ENCODE measurements at places on chromosomes 3 and 15. TPM values are rescaled to one million over a fixed set of nuclear protein-coding genes. Genes with fewer than 3 reads are reported as not detected.
A peak's percentile ranks its signal among the peaks of the same experiment; 100 is the strongest.

GRCh38 chr3:35383216-35383615 is 256.1 kb upstream of the ARPP21 start:
- no peaks in the 10 kb centered on the region for H3K4me1 ChIP-seq
- no peak for DNase-seq
- H3K27ac ChIP-seq: no peak overlapping the region
- no peak overlapping the region for H3K4me3 ChIP-seq

GRCh38 chr3:13480340-13481318 is 523 bp downstream of the HDAC11 start:
- peak overlapping the region; percentile 75 for H3K4me3 ChIP-seq
- H3K36me3 ChIP-seq: no peaks in the 10 kb centered on the region
- H3K27me3 ChIP-seq: no peaks in the 10 kb centered on the region
- H3K4me1 ChIP-seq: peaks cover 21% of the 10 kb centered on the region
- peak overlapping the region; percentile 78 for H3K27ac ChIP-seq
- DNase-seq: peak; percentile 41

DNA sequence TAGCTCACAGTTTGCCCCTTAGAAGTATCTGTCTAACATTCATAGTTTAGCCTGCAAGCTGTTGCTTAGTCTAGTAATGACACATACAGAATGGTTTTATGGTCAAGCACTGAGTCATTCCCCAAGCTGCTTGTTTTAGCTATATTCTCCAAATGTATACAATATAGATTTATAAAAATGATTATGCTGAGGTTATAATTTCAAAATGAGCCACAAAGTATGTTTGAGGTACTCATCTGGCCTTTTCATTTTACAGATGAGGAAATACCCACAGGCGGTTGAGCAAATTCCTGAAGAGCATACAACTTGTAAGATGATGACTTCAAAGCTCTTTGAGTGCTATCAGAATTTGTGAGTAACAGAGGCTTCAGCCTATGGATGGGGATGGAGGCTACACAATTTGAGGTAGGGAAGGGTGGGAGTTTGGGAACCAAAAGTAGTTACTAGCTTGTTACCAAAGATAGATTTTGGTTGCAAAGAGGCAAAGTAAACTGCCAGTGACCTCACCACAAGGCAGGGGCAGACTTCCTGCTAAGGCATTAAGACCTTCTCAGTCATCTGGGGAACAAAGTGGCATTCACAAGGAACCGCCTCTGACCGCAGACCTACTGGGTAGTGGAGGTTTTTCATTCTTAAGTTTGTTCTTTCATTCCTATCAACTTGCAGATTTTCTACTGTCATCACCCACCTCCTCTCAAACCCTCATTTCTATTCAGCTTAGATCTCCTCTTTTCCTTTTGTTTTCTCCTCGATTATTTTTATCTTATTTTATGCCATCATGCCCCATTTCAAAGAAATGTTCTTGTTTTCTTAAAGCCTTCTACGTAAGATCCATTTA is 257.2 kb upstream of the NECTIN3 start:
- peak; percentile 41 for DNase-seq
- peaks cover 21% of the 10 kb centered on the region for H3K27me3 ChIP-seq
- H3K4me1 ChIP-seq: peaks cover 19% of the 10 kb centered on the region
- peak overlapping the region; percentile 65 for H3K27ac ChIP-seq
- H3K36me3 ChIP-seq: no peaks in the 10 kb centered on the region

GRCh38 chr3:43688245-43688650 is 2.5 kb upstream of the ABHD5 start:
- H3K4me1 ChIP-seq: peaks cover 27% of the 10 kb centered on the region
- DNase-seq: no peak
- H3K4me3 ChIP-seq: no peak overlapping the region
- H3K36me3 ChIP-seq: peaks cover 2% of the 10 kb centered on the region

DNA sequence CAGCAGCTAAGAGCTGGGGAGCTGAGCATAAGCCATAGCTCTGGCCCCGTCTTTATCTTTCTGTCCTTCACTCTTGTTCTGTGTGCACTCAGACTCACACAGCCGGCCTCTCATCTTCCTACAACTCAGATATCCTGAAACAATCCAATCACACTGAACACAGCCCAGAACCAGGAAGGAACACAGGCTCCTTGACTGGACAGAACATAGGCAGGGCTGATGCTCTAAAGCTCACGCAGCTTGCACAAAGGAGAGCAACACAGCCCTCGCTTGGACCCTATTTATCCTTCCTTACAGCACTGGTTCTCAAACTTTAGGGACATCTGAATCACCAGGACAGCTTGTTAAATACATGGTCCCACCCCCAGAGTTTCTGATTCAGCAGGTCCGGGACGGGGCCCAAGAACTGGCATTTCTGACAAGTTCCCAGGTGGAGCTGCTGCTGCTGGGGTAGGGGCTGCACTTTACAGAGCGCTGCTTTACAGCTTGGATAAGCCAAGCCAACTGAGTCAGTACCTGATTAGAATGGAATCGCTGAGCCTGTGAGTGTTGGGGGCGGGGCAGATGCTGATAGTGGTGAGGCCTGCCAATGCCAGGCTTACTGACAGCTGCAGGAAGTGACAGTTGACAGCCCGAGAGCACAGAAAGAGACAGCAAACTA is 65.1 kb downstream of the MRPL46 start:
- peak; percentile 33 for DNase-seq
- peaks cover 10% of the 10 kb centered on the region for H3K27me3 ChIP-seq
- no peak overlapping the region for H3K4me3 ChIP-seq
- H3K27ac ChIP-seq: no peak overlapping the region
- peaks cover 6% of the 10 kb centered on the region for H3K4me1 ChIP-seq

DNA sequence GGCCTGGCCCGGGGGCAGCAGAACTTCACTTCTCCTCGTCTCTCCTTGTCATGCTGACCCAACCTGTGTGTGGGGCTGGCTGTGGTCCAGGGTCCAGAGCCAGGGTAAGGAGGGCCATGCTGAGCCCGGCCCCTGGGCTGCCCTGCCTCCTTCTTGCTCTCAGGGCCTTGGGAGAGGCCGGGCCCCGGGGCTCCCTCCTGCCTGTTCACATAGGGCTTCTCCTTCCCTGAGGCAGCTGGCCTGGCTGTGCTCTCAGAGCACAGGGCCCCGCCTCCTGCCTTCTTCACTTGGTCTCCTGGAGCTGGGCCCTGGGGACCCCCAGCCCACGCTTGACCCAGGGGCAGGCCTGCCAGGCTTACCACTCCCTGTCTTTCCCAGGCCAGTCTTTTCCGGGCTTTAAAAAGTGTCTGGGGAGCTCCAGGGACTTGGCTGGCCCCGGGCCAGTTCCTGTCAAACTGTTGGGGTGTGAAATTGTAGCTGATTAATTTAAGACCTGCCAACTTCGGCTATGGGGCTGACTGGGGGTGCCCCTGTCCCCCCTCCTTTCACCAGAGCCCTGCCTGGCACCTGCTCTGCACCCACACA is 11.8 kb downstream of the PLXNA1 start:
- H3K4me1 ChIP-seq: no peaks in the 10 kb centered on the region
- no peak overlapping the region for H3K27ac ChIP-seq
- no peaks in the 10 kb centered on the region for H3K36me3 ChIP-seq
- DNase-seq: no peak
- no peaks in the 10 kb centered on the region for H3K27me3 ChIP-seq
- no peak overlapping the region for H3K4me3 ChIP-seq

DNA sequence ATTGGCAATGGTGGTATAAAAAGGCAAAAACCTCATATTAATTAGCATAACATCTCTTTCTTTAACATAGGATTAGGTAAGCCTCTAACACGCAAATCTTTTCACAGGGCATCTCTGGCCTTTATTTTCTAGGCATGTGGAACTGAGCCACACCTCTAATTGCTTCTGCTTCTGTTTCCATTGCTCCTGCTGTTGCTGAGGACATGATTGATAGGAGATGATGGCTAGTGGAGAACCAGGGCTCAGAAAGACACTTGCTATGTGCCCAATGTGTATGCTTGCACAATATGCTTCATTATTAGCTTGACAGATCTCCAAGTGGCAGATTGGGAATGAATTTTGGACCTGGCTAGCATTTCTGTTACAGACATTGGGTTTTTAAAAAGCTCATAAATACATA is 114.5 kb downstream of the EPHA3 start:
- H3K4me1 ChIP-seq: no peaks in the 10 kb centered on the region
- H3K27me3 ChIP-seq: no peaks in the 10 kb centered on the region
- no peaks in the 10 kb centered on the region for H3K36me3 ChIP-seq
- DNase-seq: no peak
- H3K4me3 ChIP-seq: no peak overlapping the region

- peaks cover 5% of the 10 kb centered on the region for H3K27me3 ChIP-seq
- H3K27ac ChIP-seq: no peak overlapping the region
- no peaks in the 10 kb centered on the region for H3K4me1 ChIP-seq
- H3K4me3 ChIP-seq: no peak overlapping the region
- no peaks in the 10 kb centered on the region for H3K36me3 ChIP-seq
- no peak for DNase-seq
Measured at GRCh38 chr3:127307916-127308315, 20.1 kb upstream of the PRR20G start.

- no peak for DNase-seq
- H3K36me3 ChIP-seq: no peaks in the 10 kb centered on the region
- no peak overlapping the region for H3K4me3 ChIP-seq
- H3K4me1 ChIP-seq: no peaks in the 10 kb centered on the region
- peaks cover 5% of the 10 kb centered on the region for H3K27me3 ChIP-seq
Measured at GRCh38 chr3:123818324-123818920, 65.7 kb downstream of the MYLK start.

DNA sequence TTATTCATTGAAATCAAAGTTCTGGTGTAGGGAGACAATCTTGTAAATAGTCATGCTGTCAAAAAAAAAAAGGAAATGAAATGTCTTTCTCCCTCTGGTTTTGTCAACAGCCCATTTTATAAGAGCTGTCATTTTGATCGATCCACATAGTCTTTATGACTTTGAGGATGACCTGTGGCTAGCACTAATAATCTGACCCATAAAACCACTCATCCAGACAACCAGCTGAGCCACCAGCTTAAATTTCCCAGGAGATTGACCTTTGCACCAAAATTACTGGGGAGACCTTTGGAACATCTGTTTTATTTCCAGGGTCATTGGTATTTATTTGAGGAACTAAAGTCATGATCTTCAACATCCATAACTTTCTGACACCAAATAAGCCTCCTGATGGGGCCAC is 98.5 kb upstream of the MME start:
- DNase-seq: no peak
- no peak overlapping the region for H3K27ac ChIP-seq
- no peaks in the 10 kb centered on the region for H3K27me3 ChIP-seq
- no peak overlapping the region for H3K4me3 ChIP-seq
- no peaks in the 10 kb centered on the region for H3K36me3 ChIP-seq

- H3K27me3 ChIP-seq: peaks cover 19% of the 10 kb centered on the region
- no peaks in the 10 kb centered on the region for H3K36me3 ChIP-seq
- no peaks in the 10 kb centered on the region for H3K4me1 ChIP-seq
- H3K27ac ChIP-seq: no peak overlapping the region
- H3K4me3 ChIP-seq: no peak overlapping the region
Measured at GRCh38 chr3:9500108-9501050, 53.2 kb downstream of the LHFPL4 start.

DNA sequence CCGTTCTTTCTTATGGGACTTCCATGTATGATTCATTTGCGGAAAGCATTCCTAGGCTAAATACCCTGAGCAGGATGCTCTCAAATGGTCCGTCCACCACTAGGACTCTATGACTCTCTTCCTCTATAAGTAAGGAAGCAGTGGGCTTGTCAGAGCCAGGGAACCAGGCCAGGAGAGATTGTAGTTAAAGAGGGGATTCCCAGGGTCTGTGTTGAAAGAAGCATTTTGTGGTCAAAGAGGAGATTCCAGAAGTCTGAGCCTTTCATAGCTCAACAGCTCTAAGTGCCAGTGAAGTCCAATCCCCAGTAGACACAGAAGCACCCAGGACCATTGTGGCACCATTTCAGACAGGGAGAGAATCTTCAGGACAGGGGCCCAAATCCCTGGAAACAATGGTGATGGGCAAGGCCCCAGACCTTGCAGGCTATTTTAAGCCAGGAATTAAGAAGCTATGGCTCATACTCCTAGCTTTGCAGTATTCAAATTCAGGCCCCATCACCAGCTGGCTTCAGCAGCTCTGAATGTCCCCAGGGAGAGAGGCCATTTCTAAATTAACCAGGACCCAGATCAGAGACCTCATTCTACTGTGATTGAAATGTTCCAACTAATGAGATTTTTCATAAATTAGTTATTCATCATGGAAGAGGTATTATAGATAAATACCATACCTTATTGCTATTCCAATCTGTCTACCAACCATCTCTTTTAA is 81.7 kb downstream of the CD47 start:
- H3K4me1 ChIP-seq: peaks cover 1% of the 10 kb centered on the region
- H3K27ac ChIP-seq: no peak overlapping the region
- H3K4me3 ChIP-seq: no peak overlapping the region
- H3K36me3 ChIP-seq: no peaks in the 10 kb centered on the region
- no peak for DNase-seq

- peaks cover 5% of the 10 kb centered on the region for H3K27me3 ChIP-seq
- H3K27ac ChIP-seq: peak overlapping the region; percentile 4
- no peaks in the 10 kb centered on the region for H3K36me3 ChIP-seq
Measured at GRCh38 chr15:63466378-63467192, 37.8 kb upstream of the USP3 start.

DNA sequence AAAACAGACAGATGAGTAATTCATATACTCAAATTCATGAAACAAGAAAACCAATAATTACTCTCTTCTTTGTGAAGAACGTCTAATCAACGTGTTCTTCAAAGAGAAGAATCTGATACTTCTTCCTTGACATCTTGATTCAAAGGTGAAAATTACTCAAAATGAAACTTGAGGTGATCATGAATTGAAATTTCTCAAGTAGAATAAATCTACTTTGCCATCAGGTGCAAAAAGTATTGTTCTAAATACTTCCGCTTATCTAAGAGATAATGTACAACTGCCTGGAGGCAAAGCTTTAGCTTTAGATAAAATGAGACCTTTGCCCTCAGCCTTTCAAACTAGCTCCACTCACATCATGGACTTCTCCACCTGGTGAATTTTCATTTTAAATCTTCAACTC is 13.9 kb upstream of the XXYLT1 start:
- H3K4me3 ChIP-seq: no peak overlapping the region
- no peak overlapping the region for H3K27ac ChIP-seq
- no peak for DNase-seq
- H3K27me3 ChIP-seq: no peaks in the 10 kb centered on the region
- peaks cover 42% of the 10 kb centered on the region for H3K36me3 ChIP-seq
- H3K4me1 ChIP-seq: peaks cover 9% of the 10 kb centered on the region

- no peak overlapping the region for H3K4me3 ChIP-seq
- peaks cover 4% of the 10 kb centered on the region for H3K27me3 ChIP-seq
- DNase-seq: no peak
- peaks cover 16% of the 10 kb centered on the region for H3K4me1 ChIP-seq
- peak overlapping the region; percentile 9 for H3K27ac ChIP-seq
Measured at GRCh38 chr3:197590313-197590962, 34.7 kb upstream of the BDH1 start.

- peaks cover 30% of the 10 kb centered on the region for H3K4me1 ChIP-seq
- no peak overlapping the region for H3K27ac ChIP-seq
- no peaks in the 10 kb centered on the region for H3K27me3 ChIP-seq
- no peak overlapping the region for H3K4me3 ChIP-seq
- H3K36me3 ChIP-seq: peaks cover 32% of the 10 kb centered on the region
Measured at GRCh38 chr15:63553388-63553791, 43.8 kb upstream of the FBXL22 start.

- no peak overlapping the region for H3K4me3 ChIP-seq
- no peak overlapping the region for H3K27ac ChIP-seq
- no peak for DNase-seq
- H3K36me3 ChIP-seq: no peaks in the 10 kb centered on the region
- H3K4me1 ChIP-seq: no peaks in the 10 kb centered on the region
Measured at GRCh38 chr15:35293353-35294130, 208.4 kb upstream of the NANOGP8 start.

Gene ARHGEF26
- total RNA-seq: 0.02 TPM

Gene ROPN1
- total RNA-seq: not detected

Gene UPK1B
- not detected for total RNA-seq

Gene AZI2
- 68.8 TPM for total RNA-seq

Gene ULK4
- total RNA-seq: 21.6 TPM

Gene MYRIP
- total RNA-seq: not detected

Gene ANKRD34C
- total RNA-seq: not detected

Measured in activated CD4-positive, alpha-beta T cell treated with anti-CD3 and anti-CD28 coated beads, Interleukin-2, amount 10 ng/mL, durations not matched to agents 7 days and 5 days (primary cell).